T-helper 2 cell (primary cell): ENCODE measurements at places on chromosomes 3 and 15.

DNA sequence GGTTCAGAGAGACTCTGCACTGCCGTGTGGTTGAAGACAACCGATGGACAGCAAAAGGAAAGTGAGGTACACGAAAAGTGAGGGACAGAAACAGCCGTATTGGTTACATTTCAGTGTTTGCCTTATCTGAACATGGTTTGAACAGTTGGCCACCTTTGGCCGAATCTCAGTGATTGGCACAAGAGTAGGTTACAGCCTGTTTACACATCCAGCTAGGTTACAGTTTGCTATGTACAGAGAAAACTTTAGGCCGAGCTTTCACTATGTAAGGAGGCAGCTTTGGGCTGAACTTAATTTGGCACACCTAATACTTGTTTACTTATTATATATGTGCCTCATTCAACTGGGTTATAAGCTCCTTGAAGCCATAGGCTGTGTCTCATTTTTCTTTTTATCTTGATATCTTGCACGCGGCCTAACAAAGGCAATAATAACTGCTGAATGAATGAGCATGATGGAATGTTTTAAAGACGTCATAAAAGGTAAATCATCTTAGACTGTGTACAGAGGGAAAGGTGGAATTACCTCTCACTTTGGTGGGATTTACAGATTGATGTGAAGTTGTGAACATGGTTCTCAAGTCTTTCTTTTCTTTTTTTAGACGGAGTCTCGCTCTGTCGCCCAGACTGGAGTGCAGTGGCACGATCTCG lies 17.2 kb upstream of the GREM1 start:
- no peak for DNase-seq

DNA sequence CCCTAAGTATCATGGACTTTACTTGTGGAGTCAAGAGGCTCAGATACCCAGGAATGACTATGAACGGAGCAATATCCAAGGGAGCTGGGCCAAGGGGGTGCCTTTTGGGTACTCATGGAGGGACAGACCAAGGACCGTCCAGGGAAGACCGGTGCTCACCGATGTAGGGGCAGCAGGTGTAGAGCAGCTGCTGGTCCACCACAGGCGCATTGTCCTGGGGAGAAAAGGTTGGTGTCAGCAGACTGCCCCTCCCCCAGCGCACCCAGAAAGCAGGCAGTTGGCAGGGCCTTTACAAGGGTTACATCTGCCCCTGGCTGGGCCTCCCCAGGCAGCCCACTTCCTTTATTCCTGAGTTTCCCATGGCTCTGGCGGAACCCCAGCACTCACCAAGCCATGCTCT lies 7.5 kb downstream of the CDAN1 start:
- no peak for DNase-seq

- DNase-seq, result no peak
Observed at GRCh38 chr3:20096135-20096685, 56.0 kb downstream of the KAT2B start.

DNA sequence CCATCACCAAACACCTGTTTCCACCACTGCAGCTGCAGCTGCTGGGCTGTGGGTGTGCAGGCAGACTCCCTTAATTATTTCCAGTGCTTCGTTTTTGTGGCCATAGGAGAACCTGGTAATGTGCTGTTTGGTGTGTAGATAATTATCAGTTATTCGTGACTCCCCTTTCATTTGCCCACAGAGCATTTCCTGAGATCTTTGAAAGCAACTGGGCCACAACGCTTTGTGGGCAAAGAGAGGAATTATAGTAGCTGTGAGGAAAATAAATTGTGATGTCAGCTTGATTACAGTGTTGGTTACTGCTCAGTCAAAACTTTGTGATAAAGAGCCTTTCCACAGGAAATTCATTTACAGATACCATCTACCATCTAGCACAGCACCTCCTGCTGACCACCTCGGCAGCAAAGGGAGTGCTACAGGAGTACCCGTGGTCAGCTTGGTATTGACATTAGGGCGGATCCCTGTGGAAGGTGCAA lies 193.3 kb upstream of the SLCO3A1 start:
- DNase-seq, result peak; percentile 45

GRCh38 chr3:20218215-20218614 lies 32.2 kb upstream of the SGO1 start:
- no peak for DNase-seq

DNA sequence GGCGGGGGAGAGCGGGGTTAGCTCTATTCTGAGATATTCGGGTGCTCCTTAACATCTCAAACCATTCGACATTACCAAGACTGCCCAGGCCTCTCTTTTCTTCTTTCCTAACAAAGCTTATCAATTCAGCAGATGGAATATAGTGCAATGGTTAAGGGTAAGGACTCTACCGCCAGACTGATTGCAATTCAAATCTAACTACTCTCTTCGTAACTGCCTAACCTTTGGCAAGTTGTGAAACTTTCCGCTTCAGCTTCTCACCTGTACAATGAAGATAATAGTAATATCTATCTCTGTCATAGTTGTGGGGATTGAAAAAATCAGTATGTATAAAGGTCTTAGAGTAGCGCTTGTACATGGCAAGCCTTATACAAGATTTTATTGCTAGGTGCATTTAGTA lies 972 bp downstream of the UBA5 start:
- no peak for DNase-seq
